ENCODE measurements at places on chromosomes 7 and 10.

GRCh38 chr10:182441-183201 is 47.4 kb downstream of the ZMYND11 start:
- no peak for DNase-seq

DNA sequence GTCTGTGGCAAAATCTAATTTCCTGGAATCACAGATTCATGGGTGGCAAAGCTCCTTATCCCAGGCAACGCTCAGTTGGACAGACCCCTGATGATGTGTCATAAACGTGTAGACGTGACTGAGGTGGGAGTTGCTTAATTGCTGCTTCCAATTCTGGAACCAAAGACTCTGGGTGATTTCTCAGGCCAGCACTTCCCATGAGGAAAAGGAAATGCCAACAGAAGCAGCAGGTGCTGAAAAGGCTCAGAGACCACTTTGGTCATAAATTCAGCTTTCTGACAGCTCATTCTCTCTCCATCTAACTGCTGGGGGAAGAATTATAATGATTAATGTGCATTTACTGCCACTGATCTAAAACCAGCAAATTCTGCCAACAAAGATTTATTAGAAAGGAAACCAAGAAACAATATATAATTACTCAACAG is 88.7 kb downstream of the OSBPL3 start:
- no peak for DNase-seq

DNA sequence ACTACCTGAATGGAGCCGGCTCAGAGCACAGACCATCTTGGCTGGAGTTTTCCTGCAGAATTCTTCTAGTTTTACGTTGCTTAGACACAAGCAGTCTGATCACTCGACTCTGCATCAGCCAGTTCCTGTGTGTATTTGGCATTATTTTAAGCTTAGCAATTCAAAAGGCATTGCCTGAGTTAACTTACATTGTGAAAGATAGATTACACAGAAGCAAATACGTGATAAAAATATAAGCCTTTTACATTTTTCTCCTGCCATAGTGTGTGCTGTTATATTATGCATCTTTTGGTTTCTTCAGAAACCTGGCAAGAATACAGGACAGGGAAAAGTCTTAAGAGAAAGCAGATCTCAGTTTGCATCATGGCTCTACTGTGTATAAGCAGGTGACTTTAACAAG is 98.1 kb downstream of the LRRC4 start:
- no peak for DNase-seq

- peak; percentile 39 for DNase-seq
These were observed 712.8 kb downstream of the PARD3 start for GRCh38 chr10:34102237-34102673.

- DNase-seq: peak; percentile 49
These were observed 121.8 kb downstream of the KMT2C start for GRCh38 chr7:152313831-152314604.

DNA sequence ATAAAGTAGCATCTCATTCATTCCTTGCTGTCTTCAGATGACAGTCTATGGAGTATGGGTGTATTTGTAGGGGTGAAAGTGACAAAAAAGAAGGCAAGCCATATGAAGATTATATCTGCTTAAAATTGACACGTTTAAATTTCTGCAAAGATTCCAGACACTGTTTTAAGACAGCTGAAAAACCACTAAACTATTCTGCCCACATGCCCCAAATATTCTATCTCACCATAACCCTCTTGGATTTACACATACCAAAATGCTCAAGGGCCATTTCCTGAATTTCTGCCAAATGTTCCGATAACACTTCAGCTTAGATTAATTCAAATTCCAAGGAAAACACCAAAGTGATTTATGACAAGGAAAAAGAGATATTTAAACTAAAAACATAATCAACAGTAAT is 99.9 kb upstream of the IL6 start:
- DNase-seq: no peak

GRCh38 chr7:23490357-23491135 is 20.3 kb upstream of the IGF2BP3 start:
- DNase-seq: no peak

- no peak for DNase-seq
These were observed 36.0 kb downstream of the CLEC2L start for GRCh38 chr7:139559364-139560105.

GRCh38 chr7:44695756-44696155 is 52.9 kb upstream of the ZMIZ2 start:
- no peak for DNase-seq

GRCh38 chr7:146074195-146074765 is 42.3 kb upstream of the CNTNAP2 start:
- DNase-seq: no peak

GRCh38 chr10:44593952-44594351 is 209.1 kb upstream of the CXCL12 start:
- no peak for DNase-seq

- no peak for DNase-seq
These were observed 14.2 kb downstream of the MTURN start for GRCh38 chr7:30148951-30149459.

- DNase-seq: no peak
These were observed 19.6 kb downstream of the CABCOCO1 start for GRCh38 chr10:61682323-61682722.

GRCh38 chr7:41054960-41055661 is 647.8 kb downstream of the INHBA start:
- no peak for DNase-seq

GRCh38 chr7:49523870-49524269 is 249.6 kb upstream of the VWC2 start:
- no peak for DNase-seq

DNA sequence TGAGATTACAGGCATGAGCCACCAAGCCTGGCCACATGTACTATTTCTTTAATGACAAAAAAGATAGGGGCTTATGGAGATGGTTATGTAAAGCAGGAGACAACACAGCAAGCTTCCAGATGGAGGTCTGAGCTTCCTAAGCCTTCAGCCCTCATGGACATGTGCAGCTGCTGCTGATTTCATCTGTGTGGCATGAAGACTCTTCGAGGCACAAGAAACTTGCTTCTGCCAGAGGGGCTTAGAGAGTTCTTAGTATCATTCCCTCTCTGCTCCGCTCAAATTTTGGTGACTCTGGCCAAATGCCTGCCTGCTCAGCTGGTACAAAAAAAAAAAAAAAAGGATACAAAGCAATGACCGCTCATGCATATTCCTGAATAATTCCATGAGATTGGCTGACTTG is 552.5 kb downstream of the TYW1 start:
- DNase-seq: no peak

DNA sequence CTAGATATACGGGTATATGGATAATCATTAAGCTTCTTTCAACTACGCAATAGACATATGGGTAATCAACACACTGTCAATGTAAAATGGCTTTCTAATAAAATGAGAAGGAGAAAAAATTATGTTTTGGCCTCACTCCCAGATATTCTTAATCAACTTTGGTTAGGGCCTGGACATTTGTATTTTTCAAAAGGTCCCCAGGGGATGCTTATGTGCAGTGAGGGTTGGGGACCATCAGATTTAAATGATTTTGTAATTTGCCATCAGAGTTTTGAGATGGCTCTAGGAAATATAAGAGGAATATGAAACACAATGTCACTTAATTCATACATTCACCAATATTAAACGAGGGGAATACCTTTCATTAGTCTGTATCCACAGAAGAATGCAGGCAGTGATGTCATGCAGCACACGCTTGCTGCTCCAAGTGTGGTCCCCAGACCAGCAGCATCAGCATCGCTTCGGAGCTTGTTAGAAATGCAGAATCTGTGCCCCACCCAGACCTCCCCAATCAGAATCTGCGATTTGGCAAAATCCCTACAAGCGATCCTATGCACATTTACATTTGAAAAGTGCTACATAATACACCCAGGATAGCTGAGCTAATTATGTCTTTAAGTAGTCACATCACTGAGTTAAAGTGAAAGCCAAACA is 75.1 kb downstream of the INHBA start:
- DNase-seq: no peak

- no peak for DNase-seq
These were observed 74.8 kb downstream of the LCOR start for GRCh38 chr10:96906864-96907263.

DNA sequence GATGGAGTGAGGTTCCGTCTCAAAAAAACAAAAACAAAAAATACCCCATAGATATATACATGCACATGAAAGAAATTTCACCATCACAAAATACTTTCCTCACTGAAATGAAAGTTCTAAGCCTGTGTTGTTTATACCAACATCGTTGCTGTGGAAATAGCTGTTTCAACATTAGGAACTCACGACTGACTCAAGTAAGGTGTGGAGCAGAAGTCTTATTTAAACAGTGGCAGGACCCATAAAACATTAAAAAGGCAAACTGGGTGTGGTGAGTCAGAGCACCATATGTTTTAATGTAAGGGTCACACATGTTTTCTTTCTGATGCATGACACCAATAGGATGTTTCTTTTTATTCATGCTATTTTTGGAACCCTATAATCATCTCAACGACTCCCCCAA is 48.3 kb downstream of the BAIAP2L1 start:
- DNase-seq: peak; percentile 73

DNA sequence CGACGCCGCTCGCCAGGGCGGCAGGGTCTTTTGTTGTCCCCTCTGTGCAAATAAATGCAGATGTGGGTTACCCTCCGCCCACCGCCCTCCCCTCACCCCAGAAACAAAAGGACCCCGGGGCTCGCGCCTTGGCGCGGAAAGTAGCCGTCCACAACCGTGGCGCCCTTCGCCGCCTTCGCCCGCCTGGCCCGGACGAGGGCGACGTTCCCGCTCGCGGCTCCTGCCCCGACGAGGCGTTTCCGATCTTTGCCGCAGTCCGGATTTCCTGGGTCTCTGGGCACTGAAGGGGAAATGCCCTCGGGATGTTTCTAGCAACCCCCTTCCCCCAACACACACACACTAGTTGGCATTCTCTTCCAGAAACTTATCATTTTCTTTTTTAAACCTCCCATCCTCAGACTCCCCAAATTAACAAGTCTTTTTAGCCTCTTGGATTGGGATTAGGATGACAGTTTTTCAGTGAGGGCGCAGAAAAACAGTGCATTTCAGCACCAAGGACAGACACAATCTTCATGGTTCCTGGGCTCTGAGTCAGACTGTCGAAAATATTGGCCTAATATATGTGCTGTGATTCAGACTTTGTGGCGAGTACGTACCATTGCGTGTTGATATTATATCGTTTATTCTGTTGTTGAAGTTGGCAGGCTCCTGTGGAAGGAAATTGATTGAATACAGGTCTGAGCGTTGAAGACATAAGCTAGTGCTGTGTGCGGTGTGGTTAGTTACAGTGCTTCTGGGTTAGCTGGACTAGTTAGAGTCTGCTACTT is 771 bp downstream of the PHYHIPL start:
- peak; percentile 13 for DNase-seq

- no peak for DNase-seq
These were observed 195.1 kb upstream of the FZD1 start for GRCh38 chr7:91069146-91069545.

GRCh38 chr10:33939892-33940291 is 605.4 kb upstream of the NRP1 start:
- no peak for DNase-seq

DNA sequence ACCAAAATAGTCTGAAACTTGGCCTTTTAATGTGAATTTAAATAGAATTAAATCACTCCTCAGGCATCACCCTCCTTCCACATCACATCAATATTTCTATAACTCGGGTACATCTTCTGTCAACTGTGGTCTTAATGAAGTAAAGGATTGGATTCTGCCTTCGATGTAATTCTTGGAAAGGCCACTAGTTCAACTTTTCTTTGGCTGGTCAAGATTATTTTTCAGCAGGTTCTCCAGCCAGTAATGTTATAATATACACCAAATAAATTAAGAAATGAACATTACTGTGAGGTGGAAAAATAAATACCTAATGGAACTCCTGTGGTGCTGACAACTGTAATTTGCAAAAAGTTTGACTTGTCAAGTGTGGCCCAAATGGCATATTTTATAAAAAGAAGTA is 9.7 kb upstream of the SLC16A9 start:
- no peak for DNase-seq

- no peak for DNase-seq
These were observed 12.6 kb upstream of the GSDME start for GRCh38 chr7:24769851-24770250.

DNA sequence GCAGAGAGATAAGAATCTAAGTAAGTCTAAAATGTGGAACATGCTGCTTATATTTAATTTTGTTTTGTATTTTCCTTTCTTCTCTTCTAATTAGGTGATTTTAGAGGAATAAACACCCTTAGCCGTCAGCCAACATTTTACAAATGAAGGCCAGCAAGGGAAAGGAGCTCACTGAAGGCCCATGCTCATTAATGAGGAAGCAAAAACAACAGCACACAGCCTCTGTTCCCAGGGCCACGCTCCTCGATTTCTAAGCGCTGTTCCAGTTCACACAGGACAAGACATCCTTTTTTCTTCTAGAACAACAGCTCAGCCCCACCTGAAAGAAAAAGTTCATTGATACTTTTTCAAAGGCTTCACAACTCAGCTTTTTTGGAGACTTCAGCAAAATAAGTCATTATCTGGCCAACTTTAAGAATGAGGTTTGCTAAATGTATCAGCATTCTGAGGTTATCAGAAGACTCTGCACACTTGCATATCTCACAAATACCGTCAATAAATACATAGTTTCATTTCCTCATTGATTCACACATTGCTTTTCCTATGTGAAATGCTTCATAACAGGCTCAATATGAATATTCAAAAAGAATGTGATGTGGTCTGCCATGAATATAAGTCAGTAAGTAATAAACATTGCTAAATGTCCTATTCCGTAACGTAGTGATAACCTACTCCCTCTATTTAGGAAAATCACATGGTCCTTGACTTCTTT is 34.8 kb upstream of the SFMBT2 start:
- no peak for DNase-seq

GRCh38 chr7:69939317-69939716 is 341.0 kb downstream of the AUTS2 start:
- DNase-seq: no peak

DNA sequence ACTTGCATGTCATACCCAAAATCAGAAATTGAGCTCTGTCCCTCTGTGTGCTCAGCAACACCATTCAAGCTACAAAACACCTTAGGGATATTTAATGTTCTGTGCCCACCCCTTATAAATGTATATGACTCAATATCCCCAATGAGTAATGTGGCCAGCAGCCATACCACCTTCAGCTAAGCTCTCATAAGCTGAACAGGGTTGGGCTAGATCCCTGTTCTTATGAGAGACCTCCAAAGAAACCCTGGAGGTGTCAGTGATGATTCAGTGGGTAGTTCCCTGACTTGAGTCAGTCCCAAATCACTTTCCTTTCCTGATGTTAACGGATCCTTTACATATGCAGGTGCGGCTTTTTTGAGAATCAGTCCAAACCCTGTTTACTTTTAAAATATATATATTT is 253.8 kb downstream of the CREB5 start:
- DNase-seq: no peak

- peak; percentile 66 for DNase-seq
These were observed 351.6 kb upstream of the ZMIZ1 start for GRCh38 chr10:78717200-78717599.

- DNase-seq: no peak
These were observed 16.1 kb upstream of the PALD1 start for GRCh38 chr10:70462349-70462984.

GRCh38 chr10:108639010-108639409 is 1284.3 kb downstream of the XPNPEP1 start:
- no peak for DNase-seq
